ENCODE measurements at places on chromosomes 7 and 10.

DNA sequence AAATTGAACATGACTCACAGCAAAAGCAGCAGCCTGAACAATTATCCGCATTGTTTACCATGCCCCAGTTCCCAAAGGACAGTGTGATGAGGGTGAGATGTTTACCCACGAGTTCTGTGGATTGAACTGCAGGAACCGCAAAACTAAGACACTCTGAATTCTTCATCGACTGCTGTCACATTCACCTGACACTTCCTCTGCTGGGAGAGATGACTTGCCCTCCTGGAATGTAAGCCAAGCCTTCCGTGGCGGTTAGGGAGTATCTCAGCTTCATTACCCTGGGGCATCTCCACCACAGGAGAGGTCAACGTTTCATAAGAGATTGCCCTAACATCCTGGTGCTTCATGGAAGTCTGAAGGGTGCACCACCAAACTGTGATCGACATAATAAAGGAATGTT, 374.6 kb upstream of the ADARB2 start:
- no peak for DNase-seq

DNA sequence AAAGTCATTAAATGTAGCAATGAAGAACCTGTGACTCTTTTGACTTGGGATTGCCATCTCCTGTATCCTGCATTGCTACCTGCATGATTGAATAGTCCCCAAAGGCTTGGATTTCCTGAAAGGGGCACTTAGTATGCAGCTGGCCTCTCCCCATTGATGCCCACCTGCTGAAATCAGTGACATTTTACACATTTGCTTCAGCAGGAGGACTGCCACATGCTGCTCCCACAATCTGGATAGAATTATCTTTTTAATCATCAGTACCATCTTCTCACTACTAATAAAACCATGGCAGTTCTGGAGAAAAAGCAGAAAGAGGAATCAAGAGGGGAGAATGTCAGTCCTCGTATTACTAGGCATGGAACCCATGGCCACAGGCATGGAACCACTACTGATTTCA, 67.8 kb downstream of the SLC13A1 start:
- DNase-seq = no peak

GRCh38 chr7:105198223-105198622, 184.2 kb downstream of the KMT2E start:
- peak; percentile 25 for DNase-seq

DNA sequence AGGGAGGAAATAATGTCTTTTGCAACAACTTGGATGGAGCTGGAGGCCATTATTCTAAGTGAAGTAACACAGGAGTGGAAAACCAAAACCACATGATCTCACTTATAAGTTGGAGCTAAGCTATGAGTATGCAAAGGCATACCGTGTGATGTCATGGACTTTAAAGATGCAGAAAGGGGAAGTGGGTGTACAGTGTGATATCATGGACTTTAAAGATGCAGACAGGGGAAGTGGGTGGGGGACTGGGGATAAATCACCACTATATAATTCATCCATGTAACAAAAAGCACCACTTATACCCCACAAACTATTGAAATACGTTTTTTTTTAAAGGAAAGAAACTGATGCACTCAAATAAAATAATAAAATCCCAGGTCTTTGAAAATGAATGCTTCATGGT, 29.5 kb downstream of the LYZL2 start:
- peak; percentile 33 for DNase-seq

DNA sequence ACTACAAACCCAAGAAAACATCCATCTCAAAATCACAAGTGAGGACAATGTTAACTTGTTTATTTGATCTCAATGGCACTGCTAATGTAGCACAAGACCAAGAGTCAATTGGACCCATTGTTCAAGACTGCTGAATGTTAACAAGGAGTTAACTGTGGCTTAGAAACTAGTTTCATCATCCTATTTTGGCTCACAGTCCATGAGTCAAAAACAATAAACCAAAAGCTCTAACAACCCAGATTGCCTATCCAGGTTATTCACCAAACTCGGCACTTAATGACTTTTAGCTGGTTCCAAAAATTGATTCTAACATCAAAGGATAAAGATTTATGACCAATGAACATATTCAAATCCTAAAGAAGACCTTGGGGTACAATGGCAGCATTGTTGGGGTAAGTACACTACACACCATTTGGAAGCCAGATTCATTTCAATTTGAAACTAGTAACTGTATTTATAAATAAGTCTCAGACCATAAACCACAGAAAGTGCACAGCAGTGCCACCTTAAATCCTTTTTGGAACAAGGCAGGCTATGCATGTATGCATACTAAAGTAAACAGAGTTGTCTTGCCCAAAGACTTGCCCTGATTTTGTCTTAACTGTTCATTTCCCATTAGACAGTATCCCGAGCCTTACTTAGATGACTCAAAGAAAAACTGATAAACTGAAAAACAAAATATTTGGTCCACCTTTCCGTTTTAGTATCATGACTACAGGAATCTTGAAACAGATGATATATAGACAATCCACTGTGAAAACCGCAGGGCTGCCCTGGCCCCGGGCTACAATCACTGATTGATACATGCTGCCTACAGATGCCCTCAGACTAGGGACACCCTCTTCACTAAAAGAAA, 84.5 kb downstream of the SRPK2 start:
- DNase-seq = no peak

- no peak for DNase-seq
These were observed 47.8 kb downstream of the BRI3 start for GRCh38 chr7:98329100-98329790.

- DNase-seq = no peak
These were observed 114.3 kb downstream of the SEMA3C start for GRCh38 chr7:80804589-80804988.

DNA sequence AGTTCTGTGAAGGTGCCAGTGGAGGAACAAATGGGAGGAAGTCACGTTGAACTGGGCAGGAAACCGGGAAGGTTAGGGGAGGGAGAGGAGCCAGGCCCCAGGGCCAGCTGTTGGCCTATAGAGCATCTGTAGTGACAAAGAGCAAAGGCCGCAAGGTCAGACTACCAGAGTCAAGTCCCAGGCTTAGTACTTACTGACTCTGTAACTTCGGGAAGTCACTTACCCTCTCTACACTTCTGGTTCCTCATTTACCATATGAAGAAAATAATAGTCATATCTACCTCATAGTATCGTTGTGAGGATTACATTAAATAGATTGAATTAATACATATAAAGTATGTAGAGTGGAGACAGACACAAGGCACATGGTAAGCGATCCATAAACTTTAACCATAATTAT, 101.8 kb upstream of the FZD1 start:
- DNase-seq = no peak

GRCh38 chr10:101235766-101236165, 6.5 kb upstream of the LBX1 start:
- no peak for DNase-seq

- no peak for DNase-seq
These were observed at the start of gene SLC18A3 for GRCh38 chr10:49610114-49610457. TSS of gene SLC18A3 (plus strand) at chr10:49610310. CDS start at chr10:49610741, 431 bp downstream.

DNA sequence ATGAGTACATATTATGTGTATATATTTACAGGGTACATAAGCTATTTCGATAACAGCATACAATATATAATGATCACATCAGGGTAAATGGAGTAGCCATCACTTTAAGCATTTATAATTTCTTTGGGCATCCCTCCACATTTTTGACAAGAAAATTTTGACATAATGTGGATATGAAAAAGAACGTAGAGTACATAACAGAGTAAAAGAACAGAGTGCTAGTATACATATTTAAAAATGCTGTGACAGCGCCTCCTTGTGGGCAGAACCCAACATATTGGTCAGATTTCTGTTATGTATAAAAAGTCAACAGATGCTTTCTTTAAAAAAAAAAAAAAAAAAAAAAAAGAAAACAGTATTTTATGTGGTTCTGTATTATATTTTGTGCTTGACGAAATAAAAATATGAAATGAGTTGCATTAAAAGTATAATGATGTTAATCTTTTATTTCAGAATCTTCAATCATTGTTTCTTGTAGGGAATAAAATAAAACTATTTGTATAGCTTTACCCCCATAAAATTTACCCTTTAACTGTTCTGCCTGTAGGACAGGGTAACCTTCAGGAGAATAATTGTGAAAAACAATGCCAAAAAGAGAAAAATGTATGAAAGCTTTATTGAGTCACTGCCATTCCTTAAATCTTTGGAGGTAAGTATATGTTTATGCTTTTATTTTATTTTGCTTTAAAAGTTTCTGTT, 18.3 kb upstream of the HBP1 start:
- DNase-seq = peak; percentile 86

GRCh38 chr10:34638406-34639054, 176.6 kb downstream of the PARD3 start:
- peak; percentile 71 for DNase-seq

DNA sequence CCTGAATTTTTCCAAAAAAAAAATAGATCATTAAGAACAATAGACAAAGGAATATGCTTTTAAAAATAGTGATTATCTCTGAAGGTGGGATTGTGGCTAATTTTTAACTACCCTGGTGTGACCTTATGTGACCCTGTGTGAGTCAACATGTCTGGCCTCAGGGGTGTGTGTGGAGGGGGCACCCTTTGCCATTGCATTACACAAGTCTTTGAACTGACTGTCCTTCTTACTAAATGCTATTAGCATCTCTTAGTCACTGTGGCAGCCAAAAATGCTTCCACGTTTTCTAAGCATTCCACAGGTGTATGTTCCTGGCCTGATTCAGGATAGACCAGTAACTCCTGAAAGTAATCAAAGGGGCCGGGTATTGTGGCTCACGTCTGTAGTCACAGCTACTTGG, 175.4 kb downstream of the MGMT start:
- DNase-seq = no peak

DNA sequence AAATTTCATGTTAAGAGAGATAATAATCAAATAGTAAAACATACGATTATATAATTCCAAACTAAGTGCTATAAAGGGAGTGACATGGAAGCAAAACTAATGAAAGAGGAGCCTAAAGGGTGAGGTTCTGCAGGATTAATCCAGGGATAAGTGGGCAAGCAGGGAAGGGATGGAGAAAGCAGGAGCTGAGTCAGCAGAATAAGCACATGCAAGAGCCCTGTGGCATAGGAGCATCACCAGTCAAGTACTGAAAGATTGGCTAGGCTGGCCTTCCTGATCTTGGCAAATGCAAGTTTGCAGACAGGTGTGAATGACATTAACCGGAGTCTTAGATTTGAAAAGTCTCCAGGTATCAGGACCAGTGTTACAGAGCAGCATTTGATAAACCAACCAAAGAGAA, 336.4 kb downstream of the ELMO1 start:
- no peak for DNase-seq

GRCh38 chr7:1193593-1194424, 33.8 kb upstream of the ZFAND2A start:
- DNase-seq = peak; percentile 16

- peak; percentile 72 for DNase-seq
These were observed 864 bp downstream of the PSTK start for GRCh38 chr10:122981066-122981464.

- no peak for DNase-seq
These were observed 30.7 kb downstream of the WDR86 start for GRCh38 chr7:151379193-151379520.

DNA sequence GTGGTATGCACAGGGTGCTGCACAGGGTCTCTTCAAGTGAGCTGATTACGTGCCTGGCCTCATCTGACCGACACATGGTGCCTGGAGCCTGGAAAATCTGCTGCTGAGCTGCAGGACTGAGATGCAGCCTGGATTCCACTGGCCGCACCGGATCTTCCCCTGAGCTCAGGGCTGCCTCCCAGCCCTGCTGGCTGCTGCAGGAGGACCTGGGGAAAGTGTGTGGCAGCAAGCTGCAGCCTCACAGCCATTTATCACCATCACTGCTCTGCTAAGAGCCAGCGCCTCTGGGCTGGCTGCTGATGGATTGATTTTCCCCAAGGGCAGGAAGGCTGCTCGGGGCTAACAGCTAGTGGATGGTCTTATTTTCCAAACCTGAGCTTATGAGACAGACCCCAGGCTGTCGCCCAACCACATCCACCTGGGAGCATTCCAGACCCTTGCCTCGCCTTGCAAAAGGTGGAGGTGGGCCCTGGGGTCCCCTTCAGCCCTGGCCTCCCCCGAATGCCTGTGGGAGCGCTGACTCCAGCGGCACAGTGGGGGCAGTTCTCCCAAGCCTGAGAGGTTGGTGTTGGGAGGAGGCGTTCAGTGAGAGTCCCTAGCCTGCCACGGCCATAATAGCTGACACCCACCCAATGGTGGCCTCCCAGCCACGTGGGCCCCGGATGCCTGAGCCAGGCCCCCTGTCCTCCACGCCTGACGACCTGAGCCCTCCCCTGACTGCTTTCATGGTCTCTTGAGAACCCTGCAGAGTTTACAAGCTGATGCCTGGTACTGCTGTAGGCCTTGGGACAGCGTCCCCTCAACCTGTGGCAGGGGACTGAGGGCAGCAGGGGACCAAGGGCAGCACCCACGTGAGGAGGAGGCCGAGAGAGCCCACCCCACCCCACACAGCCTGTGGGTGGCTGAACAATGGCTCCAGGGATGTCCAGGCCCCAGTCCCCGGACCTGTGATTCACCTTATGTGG, 38.2 kb downstream of the STK32C start:
- no peak for DNase-seq

- DNase-seq = no peak
These were observed 58.8 kb downstream of the DIP2C start for GRCh38 chr10:630581-631073.

DNA sequence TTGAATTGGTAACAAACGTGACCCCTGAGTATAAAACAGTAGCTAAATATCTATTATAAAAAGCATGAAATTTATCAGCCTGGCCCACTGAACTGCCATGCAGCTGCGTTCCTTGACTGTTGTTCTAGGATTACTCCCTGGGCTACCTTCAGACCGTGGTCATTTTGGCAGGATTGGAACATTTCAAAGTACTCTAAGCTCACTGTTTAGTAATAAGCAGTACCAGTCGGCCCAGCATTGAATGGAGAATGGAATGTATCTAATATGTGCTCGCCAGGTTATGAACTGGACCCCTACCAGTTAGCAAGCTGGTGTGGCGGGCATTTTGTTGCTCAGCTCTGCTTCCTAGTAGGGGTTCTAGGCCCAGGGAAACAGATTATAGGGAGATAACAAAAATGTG, 112.2 kb downstream of the SEMA3C start:
- no peak for DNase-seq

GRCh38 chr7:136234040-136234439, 256.9 kb upstream of the MTPN start:
- no peak for DNase-seq

GRCh38 chr10:75202321-75203045, 8.1 kb upstream of the VDAC2 start:
- no peak for DNase-seq

Measured in hematopoietic multipotent progenitor cell treated with erythropoietin and hydrocortisone succinate and interleukin-3 and kit ligand, for 8 days (in vitro differentiated cells).